CD4-positive, alpha-beta T cell treated with Interleukin-10 for 1 hour (primary cell): ENCODE measurements at places on chromosomes 5 and 9.

GRCh38 chr5:95995962-95996489, 34.4 kb upstream of the ELL2 start:
- DNase-seq, result no peak

DNA sequence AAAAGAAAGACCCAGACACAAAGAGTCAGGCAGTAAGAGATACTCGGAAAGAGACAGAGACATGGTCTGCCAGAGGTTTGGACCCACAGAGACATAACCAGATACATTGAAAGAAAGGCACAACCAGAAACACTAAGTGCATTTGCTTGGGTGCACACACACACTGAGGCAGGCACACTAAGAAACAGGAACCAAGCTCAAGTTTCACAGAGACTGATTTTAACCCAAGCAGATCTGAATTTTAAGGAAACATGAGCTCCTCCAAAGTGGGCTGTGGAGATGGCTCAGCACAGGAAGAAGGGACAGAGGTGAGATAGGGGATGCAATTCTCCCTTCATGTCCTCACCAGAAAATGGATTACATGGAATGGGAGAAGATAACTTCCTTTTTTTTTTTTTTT, 9.5 kb downstream of the AQP3 start:
- DNase-seq, result no peak

DNA sequence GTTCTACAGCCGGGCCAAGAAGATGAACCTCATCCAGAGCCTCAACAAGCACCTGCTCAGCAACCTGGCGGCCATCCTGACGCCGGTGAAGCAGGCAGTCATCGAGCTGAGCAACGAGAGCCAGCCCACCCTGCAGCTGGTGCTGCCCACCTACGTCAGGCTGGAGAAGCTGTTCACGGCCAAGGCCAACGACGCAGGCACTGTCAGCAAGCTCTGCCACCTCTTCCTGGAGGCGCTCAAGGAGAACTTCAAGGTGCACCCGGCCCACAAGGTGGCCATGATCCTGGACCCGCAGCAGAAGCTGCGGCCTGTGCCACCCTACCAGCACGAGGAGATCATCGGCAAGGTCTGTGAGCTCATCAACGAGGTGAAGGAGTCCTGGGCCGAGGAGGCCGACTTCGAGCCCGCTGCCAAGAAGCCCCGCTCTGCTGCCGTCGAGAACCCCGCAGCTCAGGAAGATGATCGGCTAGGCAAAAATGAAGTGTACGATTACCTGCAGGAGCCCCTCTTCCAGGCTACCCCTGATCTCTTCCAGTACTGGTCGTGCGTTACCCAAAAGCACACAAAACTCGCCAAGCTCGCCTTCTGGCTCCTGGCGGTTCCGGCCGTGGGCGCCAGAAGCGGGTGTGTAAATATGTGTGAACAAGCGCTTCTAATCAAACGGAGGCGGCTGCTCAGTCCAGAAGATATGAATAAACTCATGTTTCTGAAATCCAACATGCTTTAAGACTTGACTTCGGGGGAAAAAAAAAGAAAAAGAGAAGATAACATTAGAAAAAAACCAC, 28.5 kb downstream of the AMBP start:
- no peak for DNase-seq

DNA sequence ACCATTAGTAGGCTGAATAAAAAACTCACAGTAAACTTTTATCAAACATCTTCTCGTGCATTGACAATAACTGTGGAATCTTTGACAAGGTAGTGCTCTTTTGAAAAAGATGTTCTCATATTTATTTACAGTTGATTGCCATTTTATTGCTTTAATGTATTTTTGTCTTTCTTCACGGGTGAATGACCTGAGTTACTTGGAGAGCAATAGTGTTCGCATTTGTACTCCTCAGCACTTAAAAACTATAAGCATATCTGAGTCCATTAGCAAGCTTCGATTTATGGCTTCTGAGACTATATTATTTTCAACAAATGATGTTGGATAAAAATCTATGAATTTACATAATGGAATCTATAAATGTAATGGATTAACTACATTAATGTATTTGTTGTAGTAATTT, 1012.3 kb downstream of the CDH9 start:
- no peak for DNase-seq

DNA sequence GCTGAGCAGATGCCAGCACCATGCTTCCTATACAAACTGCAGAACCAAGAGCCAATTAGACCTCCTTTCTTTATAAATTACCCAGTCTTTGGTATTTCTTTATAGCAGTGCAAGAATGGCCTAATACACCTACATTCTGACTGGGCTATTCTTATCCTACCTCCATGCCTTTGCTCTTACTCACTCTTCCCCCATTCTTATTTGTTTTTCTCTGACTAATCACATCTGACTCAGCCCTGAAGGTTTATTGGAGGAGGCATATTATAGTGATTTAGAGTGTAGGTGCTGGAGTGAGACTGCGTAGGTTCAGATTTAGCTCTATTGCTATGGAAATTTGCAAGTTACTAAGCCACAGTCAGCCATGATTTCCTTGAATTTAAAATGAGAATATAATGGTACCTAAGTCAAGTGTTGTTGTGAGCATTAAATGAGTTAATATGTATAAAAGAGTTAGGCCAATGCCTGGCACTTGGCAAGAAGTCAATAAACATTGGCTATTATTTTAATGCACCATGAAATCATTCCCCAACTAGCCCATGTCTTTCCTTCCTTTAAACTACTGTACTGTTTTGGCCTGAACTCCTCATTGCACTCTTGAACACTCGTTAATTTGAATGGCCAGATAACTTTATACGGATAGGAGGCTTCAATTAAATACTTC, 531.2 kb upstream of the ZNF608 start:
- DNase-seq, result no peak

- no peak for DNase-seq
Measured at GRCh38 chr5:3339092-3339797, 256.4 kb upstream of the IRX1 start.

- DNase-seq, result no peak
Measured at GRCh38 chr5:177456591-177456964, 10.0 kb downstream of the PRR7 start.

DNA sequence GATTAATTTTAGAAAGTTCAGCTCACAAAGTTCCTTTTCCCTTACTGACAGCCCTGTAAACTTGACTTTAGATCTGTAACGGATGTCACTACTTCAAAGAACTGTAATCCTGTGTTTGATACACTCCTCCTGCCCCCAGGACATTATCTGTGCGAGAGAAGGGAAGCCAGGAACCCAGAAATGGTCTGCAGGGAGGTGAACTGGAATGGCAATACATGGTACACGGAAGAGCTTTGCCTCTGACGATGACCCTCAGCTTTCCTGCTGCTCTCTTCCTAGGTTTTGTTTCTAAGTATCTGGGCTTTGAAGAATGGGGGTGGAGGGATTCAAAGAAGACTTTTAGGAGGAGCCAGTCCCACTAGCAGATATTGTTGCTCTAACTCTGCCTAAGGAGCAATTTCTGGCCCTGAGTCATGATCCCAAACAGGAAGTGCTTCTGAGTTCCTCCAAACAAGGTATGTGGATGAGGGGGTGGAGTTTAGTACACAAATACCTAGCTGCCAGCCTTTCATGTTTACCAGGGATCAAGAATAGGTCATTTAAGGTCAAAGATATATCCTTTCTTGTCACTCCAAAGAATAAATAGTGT, 43.4 kb upstream of the TMC1 start:
- no peak for DNase-seq

DNA sequence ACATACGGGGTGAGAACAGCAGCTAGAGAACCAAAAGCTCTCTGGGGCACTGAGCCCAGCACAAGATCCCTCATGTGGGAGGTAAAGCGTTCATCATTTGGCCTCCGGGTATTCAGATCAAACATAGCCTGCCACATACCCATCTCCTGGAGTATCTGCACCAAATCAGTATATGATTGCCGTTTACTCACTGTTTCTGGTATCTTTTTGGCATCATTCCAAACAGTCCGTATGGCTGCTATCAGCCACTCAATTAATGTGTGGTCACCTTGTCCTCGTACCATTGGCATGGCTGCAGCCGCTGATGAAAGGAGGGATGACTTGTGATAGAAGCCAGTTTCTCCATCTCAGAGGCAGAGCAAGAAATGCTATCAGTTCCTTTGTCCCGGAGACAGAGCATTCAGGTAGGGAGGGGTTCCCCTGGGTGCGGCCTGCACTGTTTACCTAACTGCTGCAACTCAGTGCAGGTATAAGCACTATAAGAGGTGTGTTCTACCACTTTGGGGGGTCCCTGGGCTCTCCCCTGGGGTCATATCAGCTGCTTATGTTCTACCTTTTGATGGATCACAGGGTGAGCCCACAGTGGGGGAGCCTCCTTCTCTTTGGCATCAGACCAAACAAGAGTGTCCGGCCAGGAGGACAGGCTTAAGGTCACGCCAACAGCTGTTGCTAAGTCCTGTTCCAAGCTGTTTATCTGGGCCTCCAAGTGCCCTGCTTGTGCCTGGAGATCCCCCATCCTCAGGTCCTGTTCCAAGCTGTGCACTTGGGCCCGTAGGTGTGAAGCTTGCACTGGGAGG, 9.4 kb downstream of the DMAC1 start:
- no peak for DNase-seq

GRCh38 chr9:84136119-84136868, 155.7 kb downstream of the RMI1 start:
- no peak for DNase-seq

DNA sequence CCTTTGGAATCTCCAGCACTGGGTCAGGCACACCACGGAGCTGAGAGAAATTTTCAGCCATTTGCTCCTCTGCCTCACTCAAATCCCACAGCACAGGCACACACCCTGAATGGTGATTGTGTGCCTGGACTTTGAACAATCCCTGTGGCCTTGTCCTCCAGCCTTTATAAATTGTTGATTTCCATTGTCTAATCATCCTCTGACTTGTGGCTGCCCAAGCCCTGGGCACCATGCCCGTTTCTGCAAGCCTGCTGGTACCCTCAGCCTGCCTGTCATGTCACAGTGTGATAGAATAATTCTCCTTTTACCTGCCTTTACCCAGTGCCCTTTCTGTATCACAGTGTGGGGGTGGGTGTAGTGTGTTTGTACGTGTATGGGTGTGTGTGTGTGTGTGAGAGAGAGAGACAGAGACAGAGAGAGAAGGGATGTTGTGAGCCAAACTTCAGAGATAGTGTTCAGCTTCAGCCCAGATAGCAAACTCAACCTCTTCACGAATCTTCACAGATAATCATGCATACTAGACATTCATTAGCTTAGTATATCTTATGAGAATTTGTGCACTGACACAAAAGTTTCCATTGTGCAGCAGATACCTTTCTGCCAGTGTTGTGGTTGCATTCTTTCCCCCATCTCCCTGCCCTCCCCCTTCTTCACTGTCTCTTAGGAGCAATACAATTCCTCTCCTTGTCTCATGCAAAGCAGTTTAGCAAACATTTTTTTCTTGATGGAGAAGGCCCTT, 27.8 kb upstream of the SLC44A1 start:
- no peak for DNase-seq

DNA sequence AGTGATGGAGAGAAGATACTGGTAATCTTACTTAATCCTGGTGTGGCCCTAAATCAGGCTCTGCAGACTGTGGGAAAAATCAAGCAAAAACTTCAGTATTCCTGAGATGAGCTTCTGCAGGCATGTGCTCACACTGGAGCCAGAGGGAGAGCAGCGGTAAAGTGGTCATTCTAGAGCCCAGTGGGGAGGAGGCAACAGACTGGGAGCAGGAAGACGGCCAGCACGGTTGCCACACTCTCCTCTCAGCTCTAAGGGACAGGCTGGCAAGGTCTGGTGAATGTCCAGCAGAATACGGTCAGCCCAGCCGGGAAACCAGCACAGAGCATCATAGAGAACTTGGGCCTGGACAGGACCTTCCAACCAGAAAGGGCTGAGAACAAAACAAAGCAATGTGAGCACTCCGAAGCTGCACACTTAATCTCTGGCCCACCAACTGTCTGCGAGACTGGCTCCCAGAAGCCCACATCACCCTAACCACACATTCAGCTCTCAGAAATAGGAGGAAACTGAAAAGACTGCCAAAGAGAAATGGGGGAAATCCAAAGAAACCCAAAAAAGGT, 30.3 kb downstream of the MED27 start:
- DNase-seq, result no peak

- no peak for DNase-seq
Measured at GRCh38 chr9:123406691-123407216, 50.8 kb downstream of the CRB2 start.

DNA sequence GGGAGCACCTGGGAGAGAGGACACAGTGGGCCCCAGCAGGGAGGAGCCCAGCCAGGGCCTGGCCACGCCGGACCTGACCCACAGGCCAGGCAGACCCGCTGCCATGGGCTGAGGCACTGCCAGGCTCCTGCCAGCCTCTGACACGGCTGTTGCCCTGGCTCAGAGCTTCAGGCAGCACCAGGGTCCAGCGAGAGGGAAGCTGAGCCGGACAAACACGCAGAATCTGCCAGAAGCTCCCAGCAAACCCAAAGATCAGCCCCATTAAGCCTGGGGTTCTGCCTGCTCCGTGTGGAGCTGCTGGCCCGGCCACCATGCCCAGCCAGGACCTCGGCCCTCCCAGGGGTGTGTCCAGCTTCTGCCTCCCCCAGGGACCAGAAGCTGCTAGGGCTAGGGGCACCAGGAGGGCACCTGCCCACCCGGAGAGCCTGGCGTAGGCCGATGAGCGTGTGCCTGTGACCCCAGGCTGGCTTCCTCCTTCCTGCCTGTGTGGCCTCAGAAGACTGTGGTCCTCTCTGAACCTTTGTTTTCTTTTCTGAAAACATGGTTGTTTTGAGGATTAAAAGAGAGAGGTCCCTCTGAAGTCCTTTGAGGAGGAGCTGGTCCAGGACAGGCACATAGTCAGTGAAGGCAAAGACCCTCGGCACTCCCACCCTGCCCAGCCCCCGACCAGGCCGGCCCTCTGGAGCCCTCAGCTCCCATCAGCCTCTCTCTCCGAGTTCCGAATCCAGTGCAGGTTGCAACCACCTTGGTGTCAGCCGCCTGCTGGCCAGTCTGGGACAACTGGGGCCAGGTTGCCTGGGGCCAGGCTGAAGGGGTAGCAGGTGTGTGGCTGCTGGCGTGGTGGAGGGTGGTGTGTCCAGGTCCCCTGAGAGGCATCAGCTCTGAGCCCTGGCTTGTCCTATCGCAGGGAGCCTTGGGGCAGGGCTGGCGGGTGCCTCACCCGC, 39.6 kb downstream of the KCNT1 start:
- no peak for DNase-seq

- DNase-seq, result no peak
Measured at GRCh38 chr5:58054018-58054417, 405.9 kb downstream of the PLK2 start.

GRCh38 chr9:84978661-84979060, 309.1 kb downstream of the NTRK2 start:
- DNase-seq, result no peak

DNA sequence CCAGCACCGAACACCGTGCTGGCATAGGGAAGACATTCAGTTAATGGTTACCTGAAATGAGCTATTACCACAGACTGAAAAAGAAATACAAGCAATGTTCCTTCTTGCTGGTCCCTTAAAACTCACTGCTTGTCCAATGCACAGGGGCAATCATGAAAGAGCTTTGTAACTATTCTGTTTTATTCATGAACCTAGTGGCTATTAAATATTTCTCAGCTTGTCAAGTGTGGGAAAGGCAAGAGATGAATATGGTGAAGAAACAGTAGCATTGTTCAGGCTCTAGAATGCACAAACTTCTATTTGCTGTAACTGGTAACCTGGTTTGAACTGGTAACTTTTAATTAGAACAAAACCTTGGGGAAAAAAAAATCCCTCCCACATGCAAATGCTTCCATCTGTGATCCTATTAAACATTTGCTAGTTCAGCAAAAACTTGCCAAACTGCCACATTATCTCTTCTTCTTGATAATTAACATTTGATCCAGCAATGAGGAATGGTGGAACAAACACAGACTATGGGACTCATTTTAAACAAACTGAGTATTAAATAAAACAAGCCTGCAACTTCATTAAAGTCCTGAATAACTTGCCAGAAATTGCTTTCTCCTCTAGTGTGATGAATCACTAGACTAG, 36.1 kb downstream of the YIPF5 start:
- no peak for DNase-seq

- no peak for DNase-seq
Measured at GRCh38 chr9:121914604-121915303, 178.4 kb downstream of the TTLL11 start.
